ENCODE measurements at places on chromosomes 4 and X.

DNA sequence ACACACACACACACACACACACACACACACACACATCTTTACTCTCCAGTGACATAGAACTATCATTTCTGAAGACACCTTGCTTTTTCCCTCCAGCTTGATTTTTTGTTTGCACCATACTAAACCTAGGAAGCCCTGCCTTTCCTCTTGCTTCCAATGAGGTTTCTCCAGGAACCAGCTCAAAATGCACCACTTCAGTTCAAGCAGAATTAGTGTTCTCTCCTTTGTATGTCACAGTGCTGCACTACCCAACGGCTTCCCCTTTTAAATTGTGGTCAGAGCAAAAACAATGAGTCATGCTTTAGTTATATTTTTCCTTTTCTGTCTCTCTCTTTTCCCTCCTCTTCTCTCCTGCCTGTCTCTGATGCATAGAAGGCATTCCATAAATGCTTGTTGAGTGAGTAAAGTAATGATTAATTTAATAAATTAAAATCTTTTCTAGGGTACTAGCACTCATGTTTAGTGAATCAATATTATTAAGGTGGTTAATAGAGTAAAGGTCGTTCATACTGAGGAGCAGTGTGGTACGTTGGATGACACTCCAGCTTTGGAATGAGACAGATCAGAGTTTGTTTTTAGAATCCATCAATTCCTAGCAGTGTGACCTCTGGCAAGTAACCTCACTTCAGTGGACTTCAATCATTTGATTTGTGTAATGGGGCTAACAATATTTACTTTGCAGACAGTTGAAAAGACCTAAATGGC is 5.9 kb downstream of the RTL3 start:
- DNase-seq: no peak

- no peak for DNase-seq
These were observed 261.4 kb downstream of the LDB2 start for GRCh38 chr4:16636912-16637630.

- DNase-seq: no peak
These were observed 31.5 kb upstream of the ELF2 start for GRCh38 chr4:139208404-139208945.

- no peak for DNase-seq
These were observed 847.0 kb downstream of the TRIML1 start for GRCh38 chr4:188986271-188986689.

DNA sequence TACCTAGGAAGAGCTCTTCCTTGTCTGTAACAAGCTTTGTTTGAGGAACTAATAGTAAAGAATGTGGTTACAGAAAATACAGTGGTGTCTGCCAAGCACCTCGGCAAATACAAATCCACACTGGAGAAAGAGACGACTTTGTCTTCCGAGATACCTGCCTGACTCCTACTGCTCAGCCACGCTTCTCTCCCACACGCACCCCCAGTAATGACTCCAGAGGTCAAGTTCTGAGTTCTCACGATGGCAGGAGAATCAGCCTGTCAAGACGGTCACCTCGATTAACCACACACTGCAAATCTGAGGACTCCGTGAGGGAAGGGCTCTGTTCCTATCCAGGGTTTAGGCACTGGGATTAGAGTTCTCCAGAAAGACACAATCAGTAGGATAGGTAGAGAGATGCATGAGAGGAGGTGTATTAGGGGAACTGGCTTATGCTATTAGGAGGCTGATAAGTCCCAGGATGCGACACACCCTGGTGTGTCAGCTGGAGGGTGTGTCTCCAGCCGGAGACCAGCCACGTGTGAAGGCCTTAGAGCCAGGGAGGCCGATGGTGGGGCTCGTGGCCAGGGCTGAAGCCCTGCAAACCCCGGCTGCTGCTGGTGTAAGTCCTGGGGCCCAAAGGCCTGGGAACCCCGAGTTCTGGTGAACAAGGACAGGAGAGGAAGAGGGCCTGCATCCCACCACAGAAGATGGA is 8.4 kb upstream of the TRIML2 start:
- DNase-seq: no peak

GRCh38 chr4:36330796-36331195 is 49.4 kb downstream of the DTHD1 start:
- no peak for DNase-seq

DNA sequence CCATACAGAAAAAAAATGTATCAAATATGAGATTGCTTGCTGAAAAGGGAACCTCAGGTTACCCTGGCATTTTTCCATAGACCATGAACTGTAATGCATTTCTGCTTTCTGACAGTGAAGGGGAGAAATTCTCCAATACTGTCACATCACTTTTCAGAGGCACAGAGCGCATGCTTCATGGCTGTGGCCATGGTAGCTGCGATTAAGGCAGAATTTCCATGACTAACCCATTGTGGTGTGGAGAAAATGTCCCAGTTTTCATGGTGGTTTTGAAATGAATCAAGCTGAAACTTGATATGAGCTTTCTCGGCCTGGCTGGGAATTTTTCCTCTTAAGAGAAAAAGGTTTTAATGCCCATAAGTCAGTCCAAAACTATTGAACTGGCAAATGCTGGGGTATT is 39.5 kb upstream of the MAP3K15 start:
- no peak for DNase-seq

GRCh38 chr4:145843639-145844038 is 95.0 kb downstream of the ZNF827 start:
- DNase-seq: no peak

- no peak for DNase-seq
These were observed 75.7 kb downstream of the FAM47C start for GRCh38 chrX:37083880-37084279.
